ENCODE measurements at places on chromosomes 4 and X.
A peak's percentile ranks its signal among the peaks of the same experiment; 100 is the strongest.

- H3K36me3 ChIP-seq: no peaks in the 10 kb centered on the region
- H3K27ac ChIP-seq: no peak overlapping the region
- H3K4me1 ChIP-seq: peaks cover 6% of the 10 kb centered on the region
- no peaks in the 10 kb centered on the region for H3K27me3 ChIP-seq
- DNase-seq: no peak
- H3K4me3 ChIP-seq: no peak overlapping the region
Measured at GRCh38 chrX:69139516-69139915, 25.7 kb downstream of the PJA1 start.

- H3K36me3 ChIP-seq: no peaks in the 10 kb centered on the region
- H3K4me3 ChIP-seq: no peak overlapping the region
- H3K27ac ChIP-seq: no peak overlapping the region
- no peak for DNase-seq
- no peaks in the 10 kb centered on the region for H3K4me1 ChIP-seq
- H3K27me3 ChIP-seq: no peaks in the 10 kb centered on the region
Measured at GRCh38 chrX:109855501-109855900, 122.4 kb upstream of the ACSL4 start.

DNA sequence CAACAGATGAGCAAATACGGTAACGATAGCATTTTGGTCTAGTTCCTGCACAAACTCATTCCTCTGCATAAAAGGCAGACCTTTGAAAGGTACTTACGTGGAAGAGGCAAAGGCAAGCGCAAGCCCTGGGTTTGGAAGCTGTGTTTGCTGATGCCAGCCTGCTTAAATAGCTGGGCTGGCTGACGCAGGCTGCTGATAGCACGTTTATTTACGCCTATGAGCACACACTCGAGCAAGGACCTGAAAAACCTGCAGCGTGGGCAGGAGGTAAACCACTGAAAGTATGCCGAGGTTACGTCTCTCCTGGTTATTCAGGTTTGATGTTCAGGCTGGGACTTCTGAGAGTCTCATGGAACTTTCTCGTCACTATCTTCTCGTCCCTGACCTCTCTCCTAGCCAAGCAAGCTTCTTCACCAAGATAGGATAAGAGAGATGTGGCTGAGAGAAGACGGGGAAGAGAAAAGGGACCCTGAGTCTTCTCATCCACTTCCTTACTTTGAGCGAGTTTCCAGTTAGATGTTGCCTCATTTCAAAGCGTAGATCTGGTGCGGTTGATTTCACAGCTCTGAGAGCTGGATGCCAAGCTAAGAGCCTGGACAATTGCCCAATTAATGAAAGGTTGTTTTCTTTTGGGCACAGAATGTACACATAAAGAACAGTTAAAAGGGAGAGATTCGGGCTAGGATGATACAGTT is at the start of gene HOPX:
Gene HOPX, minus strand, starts transcription at position 139 of the 695 bp plus-strand sequence. CDS start 23,480 bp downstream, outside the sequence.
- no peak within 1 kb of the TSS for H3K27ac ChIP-seq
- peaks cover 2% of the 10 kb centered on the region for H3K27me3 ChIP-seq

GRCh38 chrX:121987163-121987562 is 939.8 kb downstream of the GLUD2 start:
- H3K36me3 ChIP-seq: no peaks in the 10 kb centered on the region
- H3K27ac ChIP-seq: no peak overlapping the region
- no peak overlapping the region for H3K4me3 ChIP-seq
- no peaks in the 10 kb centered on the region for H3K27me3 ChIP-seq
- H3K4me1 ChIP-seq: no peaks in the 10 kb centered on the region

GRCh38 chrX:74931214-74931613 is 6.0 kb upstream of the NEXMIF start:
- peaks cover 2% of the 10 kb centered on the region for H3K27me3 ChIP-seq
- H3K4me1 ChIP-seq: no peaks in the 10 kb centered on the region
- no peaks in the 10 kb centered on the region for H3K36me3 ChIP-seq

DNA sequence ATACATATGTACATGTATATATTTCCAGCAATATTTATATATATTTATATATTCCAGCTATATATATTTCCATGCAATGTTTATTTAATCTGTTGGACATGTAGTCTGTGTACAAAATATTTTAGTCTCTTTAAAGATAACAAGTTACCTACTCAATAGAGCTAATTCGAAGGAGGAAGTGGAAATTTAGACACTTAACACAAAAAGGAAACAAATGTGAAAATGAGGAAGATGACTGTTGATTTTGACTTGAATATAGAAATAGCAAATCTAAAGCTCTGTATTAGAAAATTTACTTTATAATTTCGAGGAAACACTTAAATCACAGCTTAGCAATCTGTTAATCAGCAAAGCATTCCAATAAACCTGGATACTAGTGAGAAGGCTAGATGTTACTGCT is 1064.4 kb downstream of the PCDH7 start:
- H3K27ac ChIP-seq: no peak overlapping the region
- H3K4me3 ChIP-seq: no peak overlapping the region
- H3K27me3 ChIP-seq: no peaks in the 10 kb centered on the region
- DNase-seq: no peak

DNA sequence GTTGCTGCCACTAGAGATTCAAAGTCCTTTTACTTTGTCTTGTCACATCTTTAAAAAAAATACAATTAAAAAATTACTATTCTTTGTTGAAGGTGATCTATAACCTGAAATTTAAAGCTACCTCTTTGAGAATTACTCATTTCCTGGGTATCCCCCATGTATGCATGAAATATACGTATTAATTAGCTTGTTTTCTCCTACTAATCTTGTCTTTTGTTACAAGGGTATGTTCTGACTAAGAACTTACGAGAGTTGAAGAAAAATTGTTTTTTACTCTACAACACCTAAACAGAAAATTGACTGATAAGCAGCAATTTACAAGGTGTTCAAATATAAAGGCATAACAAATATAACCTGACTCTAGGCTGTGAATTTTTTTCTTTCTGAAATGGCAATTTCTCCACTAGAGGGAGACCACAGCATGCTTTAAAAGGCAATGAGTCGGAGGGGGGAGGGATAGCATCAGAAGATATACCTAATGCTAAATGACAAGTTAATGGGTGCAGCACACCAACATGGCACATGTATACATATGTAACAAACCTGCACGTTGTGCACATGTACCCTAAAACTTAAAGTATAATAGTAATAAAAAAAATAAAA is 249.6 kb downstream of the OPHN1 start:
- DNase-seq: no peak
- no peaks in the 10 kb centered on the region for H3K27me3 ChIP-seq
- no peaks in the 10 kb centered on the region for H3K36me3 ChIP-seq

GRCh38 chr4:101075536-101075935 is 271.8 kb downstream of the PPP3CA start:
- H3K4me3 ChIP-seq: no peak overlapping the region
- H3K27me3 ChIP-seq: no peaks in the 10 kb centered on the region
- peaks cover 11% of the 10 kb centered on the region for H3K36me3 ChIP-seq
- H3K4me1 ChIP-seq: no peaks in the 10 kb centered on the region

DNA sequence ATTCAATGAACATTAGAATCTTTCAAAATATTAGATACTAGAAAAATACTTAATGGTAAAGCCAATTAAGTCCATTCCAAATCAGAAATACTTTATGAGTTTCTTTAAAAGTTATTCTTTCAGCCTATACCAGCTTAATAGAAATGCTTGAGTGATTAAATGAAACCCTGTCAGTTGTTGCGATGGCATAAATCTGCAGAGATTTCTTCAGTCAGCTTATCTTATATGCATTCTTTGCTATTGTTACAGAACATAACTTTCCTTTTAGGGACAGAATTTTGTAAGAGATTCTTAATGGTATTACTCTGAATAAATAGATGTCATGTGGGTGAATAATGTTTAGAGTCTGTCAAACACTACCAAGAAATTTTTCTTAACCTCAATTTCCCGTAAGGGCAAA is 325.0 kb upstream of the HAND2 start:
- no peak overlapping the region for H3K4me3 ChIP-seq
- no peaks in the 10 kb centered on the region for H3K36me3 ChIP-seq
- H3K4me1 ChIP-seq: no peaks in the 10 kb centered on the region
- H3K27ac ChIP-seq: no peak overlapping the region

DNA sequence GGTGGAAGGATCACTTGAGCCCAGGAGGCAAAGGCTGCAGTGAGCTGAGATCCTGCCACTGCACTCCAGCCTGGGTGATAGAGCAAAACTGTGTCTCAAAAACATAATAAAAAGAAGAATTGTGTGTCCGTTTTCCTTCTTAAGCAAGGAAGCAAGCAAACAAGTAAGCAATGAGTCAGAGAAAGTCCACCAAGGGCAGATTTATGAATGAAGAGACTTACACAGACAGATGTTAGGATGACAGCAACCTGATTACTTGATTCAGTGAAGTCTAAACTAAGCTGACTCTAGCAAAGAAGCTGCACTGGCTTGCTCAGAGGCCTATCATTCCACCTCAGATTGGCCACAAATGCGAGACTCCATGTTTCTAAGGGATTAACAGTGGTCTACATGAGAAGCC is 34.1 kb upstream of the SCML1 start:
- no peaks in the 10 kb centered on the region for H3K36me3 ChIP-seq
- H3K27me3 ChIP-seq: no peaks in the 10 kb centered on the region
- no peaks in the 10 kb centered on the region for H3K4me1 ChIP-seq
- no peak overlapping the region for H3K27ac ChIP-seq

- H3K27me3 ChIP-seq: no peaks in the 10 kb centered on the region
- H3K27ac ChIP-seq: peak overlapping the region; percentile 48
- no peak for DNase-seq
- H3K4me3 ChIP-seq: no peak overlapping the region
- no peaks in the 10 kb centered on the region for H3K36me3 ChIP-seq
Measured at GRCh38 chr4:124060261-124060918, 652.1 kb downstream of the ANKRD50 start.

GRCh38 chr4:620851-621261 is 4.5 kb upstream of the PDE6B start:
- H3K36me3 ChIP-seq: peaks cover 3% of the 10 kb centered on the region
- H3K4me1 ChIP-seq: peaks cover 14% of the 10 kb centered on the region
- peaks cover 17% of the 10 kb centered on the region for H3K27me3 ChIP-seq

- H3K4me3 ChIP-seq: no peak overlapping the region
- DNase-seq: no peak
- H3K4me1 ChIP-seq: peaks cover 3% of the 10 kb centered on the region
- no peaks in the 10 kb centered on the region for H3K27me3 ChIP-seq
- H3K27ac ChIP-seq: no peak overlapping the region
Measured at GRCh38 chrX:139484591-139484990, 45.9 kb upstream of the F9 start.

- no peak overlapping the region for H3K27ac ChIP-seq
- peaks cover 24% of the 10 kb centered on the region for H3K4me1 ChIP-seq
- DNase-seq: no peak
- peak overlapping the region; percentile 15 for H3K4me3 ChIP-seq
- no peaks in the 10 kb centered on the region for H3K36me3 ChIP-seq
Measured at GRCh38 chr4:153518001-153518400, 51.8 kb downstream of the TMEM131L start.

- no peak overlapping the region for H3K27ac ChIP-seq
- no peak overlapping the region for H3K4me3 ChIP-seq
Measured at GRCh38 chrX:32269866-32270265, 941.5 kb downstream of the DMD start.

DNA sequence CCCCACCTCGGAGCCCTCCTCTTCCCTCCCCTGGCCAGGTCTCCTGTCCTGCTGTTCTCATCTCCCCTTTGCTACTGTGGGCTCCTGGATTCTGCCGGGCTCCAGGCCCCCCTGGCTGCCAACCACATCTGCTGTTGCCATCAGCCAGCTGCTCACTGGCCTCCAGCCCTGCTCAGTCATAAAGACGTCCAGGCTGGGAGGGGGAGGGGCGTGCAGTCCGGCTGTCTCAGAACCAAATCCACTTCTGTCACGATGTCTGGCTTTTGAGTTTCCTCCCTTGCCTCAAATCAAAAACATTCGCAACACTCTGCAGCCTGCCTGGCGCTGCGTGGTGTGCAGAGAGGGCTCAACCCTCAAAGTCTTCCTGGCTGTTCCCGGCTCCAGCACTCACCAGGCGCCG is 7.1 kb downstream of the RASL11B start:
- peaks cover 3% of the 10 kb centered on the region for H3K4me1 ChIP-seq
- no peak overlapping the region for H3K27ac ChIP-seq
- H3K4me3 ChIP-seq: no peak overlapping the region
- DNase-seq: no peak

GRCh38 chrX:149865390-149865789 is 15.6 kb upstream of the MAGEA8 start:
- DNase-seq: no peak
- no peak overlapping the region for H3K4me3 ChIP-seq
- H3K27me3 ChIP-seq: no peaks in the 10 kb centered on the region
- no peaks in the 10 kb centered on the region for H3K36me3 ChIP-seq
- H3K27ac ChIP-seq: no peak overlapping the region

DNA sequence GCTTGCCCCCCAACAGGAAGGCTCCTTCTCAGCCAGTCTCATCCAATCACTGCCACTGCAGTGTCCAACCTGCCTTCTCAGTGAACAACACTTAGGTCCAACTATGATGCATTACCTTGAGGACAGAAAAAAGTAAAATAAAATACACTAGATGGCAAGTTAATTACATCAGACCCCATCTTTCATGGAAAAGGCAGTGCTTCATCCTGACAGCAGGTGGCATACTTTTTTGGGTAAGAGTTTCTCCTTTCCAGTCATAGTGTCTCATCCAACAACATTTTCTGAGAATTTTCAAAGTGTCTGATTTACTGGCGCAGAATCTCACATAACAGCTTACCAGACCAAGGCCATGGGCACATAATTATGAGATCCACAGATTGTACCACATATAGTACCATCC is 1742.8 kb downstream of the PCDH7 start:
- peak; percentile 34 for DNase-seq
- no peaks in the 10 kb centered on the region for H3K27me3 ChIP-seq
- no peak overlapping the region for H3K27ac ChIP-seq
- no peak overlapping the region for H3K4me3 ChIP-seq
- H3K36me3 ChIP-seq: no peaks in the 10 kb centered on the region

- H3K27me3 ChIP-seq: no peaks in the 10 kb centered on the region
- H3K27ac ChIP-seq: no peak overlapping the region
- no peak overlapping the region for H3K4me3 ChIP-seq
- H3K4me1 ChIP-seq: peaks cover 2% of the 10 kb centered on the region
- no peak for DNase-seq
- no peaks in the 10 kb centered on the region for H3K36me3 ChIP-seq
Measured at GRCh38 chr4:175068266-175068665, 150.1 kb downstream of the ADAM29 start.

DNA sequence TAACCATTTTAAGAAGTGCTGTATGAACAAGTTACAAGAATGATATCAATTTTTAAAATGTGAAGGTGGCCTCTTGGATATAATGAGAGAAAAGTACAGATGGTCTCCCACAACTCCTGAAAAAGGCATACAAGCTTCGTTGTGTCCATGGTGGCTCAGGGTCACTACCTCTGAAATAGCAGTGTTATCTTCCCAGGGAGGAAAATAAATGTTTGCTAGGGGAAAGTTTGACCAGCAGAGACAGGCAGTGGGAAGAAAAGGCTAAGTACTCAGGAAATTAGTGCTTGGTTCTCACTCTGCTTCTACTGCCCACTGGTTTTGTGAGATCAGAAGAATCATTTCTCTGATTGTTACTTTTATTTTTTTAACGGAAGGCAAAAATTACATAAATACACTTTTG is 39.4 kb downstream of the PPP1R2C start:
- no peaks in the 10 kb centered on the region for H3K27me3 ChIP-seq
- no peaks in the 10 kb centered on the region for H3K4me1 ChIP-seq
- no peak overlapping the region for H3K4me3 ChIP-seq
- DNase-seq: no peak
- no peak overlapping the region for H3K27ac ChIP-seq

- no peaks in the 10 kb centered on the region for H3K27me3 ChIP-seq
- no peaks in the 10 kb centered on the region for H3K4me1 ChIP-seq
- H3K27ac ChIP-seq: no peak overlapping the region
- DNase-seq: no peak
Measured at GRCh38 chr4:103478734-103479133, 241.1 kb downstream of the TACR3 start.
